ENCODE measurements at places on chromosomes 2 and 18.

DNA sequence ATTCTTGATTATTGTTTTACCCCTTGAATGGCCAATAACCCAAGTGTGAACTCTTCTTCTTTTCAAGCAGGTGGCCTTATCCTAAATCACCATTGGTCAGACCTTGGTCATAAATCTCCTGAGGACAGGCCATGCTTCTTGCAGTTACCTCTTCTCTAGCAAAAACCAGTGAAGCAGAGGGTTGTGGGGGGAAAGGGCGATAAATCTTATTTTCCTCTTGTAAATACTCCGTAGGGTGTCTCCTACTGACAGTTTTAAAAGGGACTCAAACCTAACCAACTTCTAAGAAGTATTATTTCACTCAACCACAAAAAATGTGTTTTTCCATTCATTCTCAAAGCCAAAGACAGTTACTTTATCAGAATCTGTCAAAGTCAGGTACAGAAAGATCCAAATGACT lies 168.1 kb upstream of the RMP24 start:
- DNase-seq, result no peak

- DNase-seq, result peak; percentile 41
Measured at GRCh38 chr2:241102239-241102803, at the start of gene MTERF4. Gene MTERF4 (minus strand): TSS chr2:241102287. CDS start chr2:241102273, 14 bp downstream.

- no peak for DNase-seq
Measured at GRCh38 chr2:16059393-16060016, 119.2 kb downstream of the MYCN start.

GRCh38 chr2:11132036-11132671 lies 23.1 kb upstream of the SLC66A3 start:
- DNase-seq, result no peak

- DNase-seq, result no peak
Measured at GRCh38 chr2:167686691-167687090, 560.7 kb downstream of the STK39 start.

DNA sequence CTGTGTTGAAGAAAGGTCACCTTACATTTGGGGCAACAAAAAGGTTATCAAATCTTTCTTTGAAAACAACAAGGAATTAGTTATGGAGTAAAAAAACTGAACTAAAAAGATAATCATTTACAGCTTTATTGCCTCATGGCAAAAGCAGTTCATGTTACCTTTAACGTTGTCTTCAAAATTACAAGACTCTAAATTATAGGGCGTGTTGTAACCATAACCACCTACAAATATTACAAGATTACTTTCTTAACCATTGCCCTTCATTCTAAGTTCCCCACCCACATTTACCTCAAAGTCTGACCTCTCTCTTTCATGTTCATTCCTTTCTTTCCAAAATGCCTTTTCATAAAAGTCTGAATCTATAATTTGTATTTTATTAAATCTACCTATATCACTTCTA lies 74.6 kb upstream of the LRATD1 start:
- DNase-seq, result no peak

DNA sequence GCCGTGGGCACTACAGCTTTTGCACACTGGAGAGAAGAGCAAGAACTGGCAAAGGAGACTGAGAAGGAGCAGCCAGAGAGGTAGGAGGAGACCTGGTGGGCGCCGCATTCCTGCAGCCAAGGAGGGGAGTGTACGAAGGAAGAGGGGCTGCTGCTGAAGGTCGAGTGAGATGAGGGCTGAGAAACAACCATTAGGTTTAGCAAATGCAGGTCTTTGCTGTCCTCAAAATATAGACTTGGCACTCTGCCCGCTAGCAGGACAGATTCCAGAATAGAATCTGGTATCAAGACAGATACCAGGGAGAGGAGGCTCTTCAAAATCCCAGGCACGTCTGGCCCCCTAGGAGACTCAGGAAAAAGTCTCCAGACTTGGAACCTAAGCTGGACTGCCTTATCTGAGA lies 83.0 kb downstream of the TGOLN2 start:
- DNase-seq, result no peak

DNA sequence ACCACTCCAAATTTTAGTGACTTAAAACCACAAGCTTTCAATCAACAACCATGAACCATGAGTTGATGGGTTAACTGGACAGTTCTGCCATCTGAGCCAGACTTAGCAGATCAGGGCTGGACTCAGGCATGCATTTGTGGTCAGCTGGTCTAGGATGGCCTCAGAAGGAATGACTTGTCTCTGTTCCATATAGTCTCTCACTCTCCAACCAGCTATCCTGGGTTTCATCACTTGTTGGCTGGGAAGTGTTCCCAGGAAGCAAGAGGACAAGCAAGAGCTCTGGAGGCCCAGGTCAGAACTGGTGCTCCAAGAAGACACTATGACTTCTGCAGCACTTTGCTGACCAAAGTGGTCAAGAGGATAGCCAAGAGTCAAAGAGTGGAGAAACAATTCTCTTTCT lies 17.5 kb upstream of the MAP3K20 start:
- no peak for DNase-seq

DNA sequence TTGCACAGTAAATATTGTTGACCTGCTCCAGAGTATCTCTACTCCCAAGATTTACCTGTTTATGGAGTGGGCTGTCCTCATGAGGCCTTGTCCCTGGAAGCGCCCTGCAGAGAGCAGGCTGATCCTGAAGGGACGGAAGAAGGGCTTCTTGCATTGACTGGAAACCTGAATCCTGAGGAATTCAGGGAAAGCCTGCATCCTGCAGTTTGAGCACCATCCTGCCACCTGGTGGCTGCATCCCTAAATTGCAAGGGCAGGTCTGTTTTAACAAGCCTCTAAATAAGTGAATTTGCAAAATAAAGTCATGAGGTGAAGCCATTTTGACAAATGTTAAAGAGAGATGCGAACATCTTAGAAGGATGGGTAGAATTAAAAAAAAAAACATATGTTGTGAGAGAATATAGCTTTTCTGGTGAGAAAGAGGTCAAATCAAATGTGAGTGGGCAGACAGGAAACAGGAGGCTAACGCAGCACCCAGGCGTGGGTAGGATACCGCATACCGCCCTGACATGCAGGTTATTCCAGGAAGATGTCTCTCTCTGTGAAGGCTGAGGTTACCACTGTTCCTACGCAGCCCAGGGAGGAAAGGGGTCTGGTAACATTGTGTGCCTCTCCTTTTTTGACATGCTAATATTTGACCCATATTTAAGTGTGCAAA lies 754.9 kb downstream of the RNF144A start:
- peak; percentile 92 for DNase-seq

DNA sequence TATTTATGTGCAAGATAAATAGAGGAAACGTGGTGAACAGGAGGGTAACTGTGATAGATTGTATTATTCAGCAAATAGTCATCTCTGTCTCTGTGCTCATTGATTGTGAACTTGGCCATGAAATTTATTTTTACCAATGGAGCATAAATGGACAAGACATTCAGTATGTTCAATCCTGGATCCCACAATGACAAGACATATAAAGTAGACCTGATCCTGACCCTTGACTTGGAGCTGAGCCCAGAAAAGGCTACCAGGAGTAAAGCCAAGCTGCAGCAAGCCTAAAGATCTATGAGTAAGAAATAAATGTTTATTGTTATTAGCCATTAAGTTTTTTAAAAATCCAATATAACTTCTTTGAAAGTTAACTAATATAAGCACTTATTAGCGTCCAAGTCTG lies 531.2 kb downstream of the PIK3C3 start:
- no peak for DNase-seq

- no peak for DNase-seq
Measured at GRCh38 chr2:86411396-86411795, 29.8 kb upstream of the KDM3A start.

- DNase-seq, result no peak
Measured at GRCh38 chr2:66815886-66816285, 381.0 kb downstream of the MEIS1 start.

DNA sequence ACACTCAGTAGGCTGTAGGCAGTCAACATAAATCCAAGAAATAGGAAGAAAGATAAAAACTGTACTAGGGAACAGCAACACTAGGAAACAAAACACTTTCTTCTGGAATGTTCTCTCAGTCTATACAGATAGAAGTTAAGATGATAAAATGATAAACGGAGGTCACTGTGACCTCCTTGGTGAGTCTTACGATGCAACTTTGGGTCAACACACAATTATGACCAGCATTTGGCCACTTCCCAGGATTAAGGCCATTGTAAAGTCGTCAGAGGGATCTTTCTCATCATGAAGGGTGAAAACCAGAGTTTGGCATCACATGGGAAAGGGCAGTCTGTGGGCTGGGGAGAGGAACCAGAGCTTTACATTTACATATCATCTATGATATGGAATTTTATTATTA lies 33.4 kb downstream of the LAMA3 start:
- no peak for DNase-seq

DNA sequence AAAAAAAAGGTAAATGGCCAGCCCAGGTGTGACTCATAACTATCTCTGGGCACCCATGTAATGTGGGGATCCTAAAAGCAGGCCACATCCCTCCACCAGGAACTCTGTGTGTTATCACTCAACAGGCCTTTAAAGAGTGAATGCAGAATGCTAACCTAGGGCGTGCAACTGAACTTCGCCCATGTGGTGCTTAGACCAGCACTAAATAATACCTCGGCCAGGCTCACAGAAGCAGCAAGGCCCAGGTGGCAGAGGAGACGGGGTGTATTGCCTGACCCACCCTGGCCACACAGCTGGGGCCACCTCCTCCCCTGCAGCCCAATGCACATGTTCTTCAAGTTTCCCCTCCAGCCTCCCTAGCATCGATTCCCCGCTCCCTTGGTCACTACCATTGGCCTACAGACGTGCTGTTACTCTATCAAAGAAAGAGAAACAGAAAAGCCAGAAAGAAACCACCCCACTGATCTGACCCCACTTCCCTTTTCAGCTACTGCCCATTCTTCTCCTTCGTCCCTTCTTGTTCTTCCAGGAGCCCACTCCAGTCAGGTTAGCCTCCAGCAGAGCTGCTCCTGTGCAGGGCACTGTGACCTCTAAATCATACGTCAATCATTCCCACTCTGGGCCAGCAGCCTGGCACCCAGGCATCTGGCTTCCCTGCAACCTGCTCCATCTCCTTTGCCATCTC lies 22.0 kb downstream of the FAM178B start:
- no peak for DNase-seq

- peak; percentile 62 for DNase-seq
Measured at GRCh38 chr2:137888845-137889244, 75.4 kb upstream of the HNMT start.

- DNase-seq, result no peak
Measured at GRCh38 chr2:1226766-1227165, 186.5 kb upstream of the TPO start.

DNA sequence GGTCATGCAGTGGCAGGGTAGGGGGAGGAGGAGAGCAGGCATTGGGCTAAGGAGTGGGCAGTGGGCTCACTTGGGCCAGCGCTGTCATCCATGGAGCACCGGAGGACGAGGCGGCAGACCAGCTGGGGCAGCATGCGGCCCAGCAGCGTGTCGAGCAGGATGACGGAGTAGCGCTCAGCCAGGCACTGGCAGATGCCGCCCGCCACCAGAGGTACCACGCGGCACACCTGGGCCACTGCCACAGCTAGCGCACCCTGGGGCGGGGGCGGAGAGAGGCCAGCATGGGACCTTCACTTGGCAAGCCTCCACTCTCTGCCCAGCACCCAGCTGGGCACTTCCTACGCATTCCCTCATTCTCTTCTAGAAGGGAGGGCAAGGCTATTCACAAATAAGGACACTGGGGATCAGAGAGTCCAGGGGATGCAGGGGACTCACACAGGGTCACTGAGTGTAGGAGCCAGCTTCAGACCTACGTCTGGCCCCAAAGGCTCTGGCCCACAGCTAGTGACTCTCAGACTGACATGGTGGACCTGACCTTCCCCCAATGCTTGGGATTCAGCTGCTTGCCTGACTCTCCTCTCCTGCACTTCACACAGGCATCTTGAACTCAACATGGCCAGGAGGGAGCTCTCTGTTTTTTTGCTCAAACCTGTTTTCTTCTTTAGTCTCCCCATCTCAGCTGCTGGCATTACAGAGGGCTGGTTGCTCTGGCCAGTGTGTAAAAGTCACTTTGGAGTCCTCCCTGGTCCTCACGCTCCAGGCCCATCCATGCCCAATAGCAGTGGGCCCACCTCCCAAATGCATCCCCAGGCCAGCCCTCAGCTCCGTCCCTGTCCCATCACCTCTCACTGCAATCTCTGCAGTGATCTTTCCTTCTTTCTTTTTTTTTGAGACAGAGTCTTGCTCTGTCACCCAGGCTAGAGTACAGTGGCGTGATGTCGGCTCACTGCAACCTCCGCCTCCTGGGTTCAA lies 4.1 kb downstream of the SFTPB start:
- DNase-seq, result no peak

DNA sequence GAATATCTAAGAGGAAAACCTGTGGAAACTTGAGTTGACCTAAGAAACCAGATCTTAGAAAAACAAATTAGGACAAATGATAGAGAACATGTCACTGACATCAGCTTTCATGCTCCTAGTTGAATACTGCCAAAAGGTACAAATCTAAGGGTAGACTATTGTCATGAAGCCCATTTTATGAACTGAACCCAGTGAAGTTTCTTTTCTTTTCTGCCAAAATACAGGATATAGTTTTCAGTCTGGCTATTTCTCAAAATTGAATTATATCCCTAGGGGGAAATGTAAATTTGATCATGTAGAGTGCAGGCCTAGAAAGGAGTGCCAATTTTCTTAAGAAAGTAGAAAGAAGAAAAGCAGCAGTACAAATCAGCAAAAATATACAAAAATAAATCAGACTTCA lies 46.6 kb downstream of the FSIP2 start:
- no peak for DNase-seq

DNA sequence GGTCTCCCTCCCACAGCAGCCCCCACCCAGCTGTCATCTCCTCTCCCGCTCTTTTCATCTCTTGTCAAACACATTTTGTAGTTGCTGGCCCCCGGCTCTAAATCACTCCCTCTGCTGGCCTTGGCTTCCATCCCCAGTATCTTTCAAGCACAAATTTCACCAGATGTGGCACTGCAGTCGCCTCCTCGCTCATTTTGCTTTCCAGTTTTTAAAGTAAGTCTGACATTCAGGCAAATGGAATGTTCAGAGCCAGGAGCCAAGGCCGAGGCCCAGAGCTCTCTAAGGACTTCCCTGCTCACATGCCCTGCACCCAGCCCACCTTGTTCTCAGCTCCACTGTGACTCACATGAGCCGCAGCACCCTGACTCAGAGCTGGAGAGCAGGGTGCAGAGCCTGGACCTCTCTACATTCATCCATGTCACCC lies 158.4 kb downstream of the GALNT14 start:
- no peak for DNase-seq

- peak; percentile 21 for DNase-seq
Measured at GRCh38 chr2:41853427-41854191, 194.2 kb upstream of the PKDCC start.

DNA sequence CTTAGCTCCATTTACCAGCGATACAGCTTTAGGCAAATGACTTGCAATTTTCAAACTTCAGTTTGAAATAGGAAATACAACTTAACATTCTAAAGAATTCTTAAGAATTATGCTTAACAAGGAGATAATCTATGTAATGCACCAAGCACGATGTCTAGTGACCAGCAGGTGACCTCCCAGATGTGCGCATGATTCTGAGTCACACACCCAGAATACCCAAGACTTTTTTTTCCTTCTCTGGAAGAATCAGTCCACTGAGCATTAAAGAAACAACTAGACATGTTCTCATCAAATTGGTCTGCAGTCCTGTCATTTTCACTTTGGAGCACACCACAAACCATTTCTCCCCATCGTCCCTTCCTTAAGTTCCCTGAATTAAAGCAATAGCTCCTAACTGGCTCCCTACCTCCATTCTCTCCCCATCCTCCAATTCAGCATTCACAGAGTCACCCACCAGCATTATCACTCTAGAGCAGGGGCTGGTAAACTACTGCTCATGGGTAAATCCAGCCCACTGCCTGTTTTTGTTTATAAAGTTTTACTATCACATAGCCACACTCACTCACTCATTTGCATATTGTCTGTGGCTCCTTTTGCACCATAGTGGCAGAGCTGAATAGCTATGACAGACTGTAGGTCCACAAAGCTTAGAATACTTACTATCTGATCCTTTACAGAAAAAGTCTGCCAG lies 13.2 kb downstream of the EVA1A start:
- DNase-seq, result no peak

Data from H1 (cell line).